ENCODE measurements at places on chromosomes 12 and 14. TPM values are rescaled to one million over a fixed set of nuclear protein-coding genes. Genes with fewer than 3 reads are reported as not detected.

Gene SLC25A47
- total RNA-seq: not detected

Gene ACTN1
- 169 TPM for total RNA-seq

Gene TAS2R31
- 1.3 TPM for total RNA-seq

Gene SLC8A3
- total RNA-seq: 0.09 TPM

Gene TGFB3
- total RNA-seq: 13.2 TPM

GRCh38 chr12:94841177-94841576 lies 162.3 kb downstream of the NDUFA12 start:
- peak; percentile 6 for DNase-seq
- H3K4me3 ChIP-seq: no peak overlapping the region

DNA sequence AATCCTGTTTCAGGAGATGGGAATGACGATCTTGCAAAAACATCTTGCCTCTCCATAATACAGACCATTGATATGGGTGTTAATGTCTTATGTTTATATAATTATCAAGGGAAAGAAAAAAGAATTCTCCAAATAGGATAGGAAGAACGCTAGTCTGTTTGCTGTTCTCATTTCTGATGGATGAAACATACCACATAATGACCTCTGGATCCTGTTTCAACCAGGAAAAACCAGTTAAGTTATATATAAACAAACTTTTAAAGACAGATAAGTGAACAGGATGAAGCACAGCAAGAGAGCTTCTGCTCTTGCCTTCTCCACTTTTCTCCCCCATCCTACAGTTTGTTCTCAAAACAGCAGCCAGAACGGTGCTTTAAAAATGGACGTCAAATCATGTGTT lies 27.8 kb downstream of the COQ6 start:
- DNase-seq: no peak
- H3K27me3 ChIP-seq: no peaks in the 10 kb centered on the region
- H3K4me1 ChIP-seq: peaks cover 7% of the 10 kb centered on the region
- H3K36me3 ChIP-seq: no peaks in the 10 kb centered on the region

GRCh38 chr12:131011165-131012079 lies 57.7 kb downstream of the ADGRD1 start:
- H3K36me3 ChIP-seq: peaks cover 12% of the 10 kb centered on the region
- H3K27me3 ChIP-seq: no peaks in the 10 kb centered on the region

GRCh38 chr14:54186821-54187763 lies 209.7 kb upstream of the CDKN3 start:
- no peaks in the 10 kb centered on the region for H3K36me3 ChIP-seq
- no peaks in the 10 kb centered on the region for H3K27me3 ChIP-seq
- H3K4me1 ChIP-seq: peaks cover 6% of the 10 kb centered on the region
- no peak for DNase-seq

- no peak overlapping the region for H3K27ac ChIP-seq
- H3K36me3 ChIP-seq: no peaks in the 10 kb centered on the region
- peak; percentile 53 for DNase-seq
- H3K27me3 ChIP-seq: peaks cover 7% of the 10 kb centered on the region
Measured at GRCh38 chr14:57060276-57060955, 208.3 kb downstream of the EXOC5 start.

- H3K27me3 ChIP-seq: no peaks in the 10 kb centered on the region
- no peak overlapping the region for H3K27ac ChIP-seq
- no peak overlapping the region for H3K4me3 ChIP-seq
Measured at GRCh38 chr12:47945341-47945728, 18.1 kb upstream of the TMEM106C start.

DNA sequence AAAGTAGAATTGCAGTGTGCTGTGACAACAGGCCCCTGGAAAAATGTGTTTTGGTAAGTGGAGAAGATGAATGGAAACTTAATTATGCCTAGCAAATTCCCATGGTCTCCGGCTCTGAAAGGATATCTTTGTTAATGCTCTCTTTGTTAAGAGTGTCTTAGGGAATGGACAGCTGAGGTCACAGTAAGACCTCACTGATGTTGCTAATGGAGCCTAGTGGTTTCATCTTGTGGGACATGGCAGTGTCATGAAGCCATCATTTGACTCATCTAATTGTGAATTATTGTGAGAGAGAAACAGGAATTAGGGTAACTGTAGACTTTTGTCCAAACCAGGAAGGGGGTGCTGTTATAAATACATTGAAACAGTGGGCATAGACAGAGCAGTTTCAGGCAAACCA lies 330.3 kb downstream of the TMTC2 start:
- H3K27me3 ChIP-seq: no peaks in the 10 kb centered on the region
- no peaks in the 10 kb centered on the region for H3K36me3 ChIP-seq
- no peaks in the 10 kb centered on the region for H3K4me1 ChIP-seq
- no peak for DNase-seq
- H3K27ac ChIP-seq: no peak overlapping the region

DNA sequence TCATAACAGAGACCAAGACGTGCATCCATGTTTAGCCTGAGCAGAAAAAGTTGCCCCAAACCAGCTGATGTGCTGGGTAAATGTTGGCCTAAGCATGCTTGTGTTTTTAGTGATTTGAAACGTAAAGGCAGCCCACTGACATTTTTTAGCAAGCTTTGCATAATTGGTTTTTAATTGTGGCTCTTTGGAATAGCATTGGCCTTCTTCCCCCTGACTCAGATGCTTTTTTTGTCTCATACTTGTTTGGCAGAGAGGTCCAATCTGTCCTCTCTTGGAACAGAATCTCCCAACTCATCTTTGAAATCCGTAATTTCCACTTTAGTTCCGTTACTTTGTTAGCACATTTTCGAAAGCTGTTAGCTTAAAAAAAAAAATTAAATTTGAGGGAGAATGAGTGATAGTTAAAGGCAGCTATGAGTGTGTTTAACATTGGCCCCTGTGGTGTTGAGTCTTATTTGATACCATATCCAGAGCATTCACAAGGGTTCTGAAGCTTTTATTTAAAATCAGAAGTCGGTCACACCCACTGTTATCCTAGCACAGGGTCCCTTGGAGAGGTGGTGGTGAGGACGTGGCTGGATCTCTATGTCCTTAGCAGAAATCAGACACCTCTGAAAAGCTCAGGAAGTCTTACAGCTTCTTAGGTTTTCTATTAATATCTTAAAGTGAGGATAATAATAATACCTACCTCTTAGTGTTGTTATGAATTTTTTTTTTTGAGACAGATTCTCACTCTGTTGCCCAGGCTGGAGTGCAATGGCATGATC lies 15.6 kb downstream of the JDP2 start:
- no peak overlapping the region for H3K4me3 ChIP-seq
- H3K27me3 ChIP-seq: no peaks in the 10 kb centered on the region
- H3K4me1 ChIP-seq: peaks cover 10% of the 10 kb centered on the region

DNA sequence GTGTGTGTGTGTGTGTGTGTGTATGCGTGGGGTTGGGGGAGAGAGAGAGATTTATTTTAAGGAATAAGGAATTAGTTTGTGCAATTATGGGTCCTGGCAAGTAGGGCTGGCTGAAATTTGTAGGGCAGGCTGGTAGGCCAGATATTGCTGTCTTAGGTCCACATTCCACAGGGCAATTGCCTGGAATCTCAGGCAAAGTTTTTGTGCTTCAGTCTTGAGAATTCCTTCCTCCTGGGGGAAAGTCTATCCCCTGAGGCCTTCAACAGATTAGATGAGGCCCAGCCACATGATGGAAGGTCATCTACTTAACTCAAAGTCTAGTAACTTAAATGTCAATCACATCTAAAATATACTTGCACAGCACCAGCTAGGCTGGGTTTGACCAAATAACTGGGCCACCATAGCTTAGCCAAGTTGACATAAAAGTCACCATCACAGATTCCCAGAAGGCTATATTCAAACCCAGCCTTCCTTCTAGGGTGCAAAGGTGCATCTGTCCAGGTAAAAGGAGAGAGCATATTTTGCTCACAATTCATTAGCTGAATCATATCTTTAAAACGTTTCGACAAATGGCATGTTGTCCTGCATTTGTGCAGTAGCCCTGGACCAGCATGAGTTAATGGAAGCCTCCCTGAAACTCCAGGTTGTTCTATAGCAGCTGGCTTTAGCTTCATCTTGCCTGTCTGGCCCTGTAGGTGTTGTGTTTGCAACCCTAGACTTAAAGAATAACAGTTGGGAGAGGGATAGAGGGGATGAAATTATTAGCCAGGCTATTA lies 63.1 kb downstream of the C14orf132 start:
- no peaks in the 10 kb centered on the region for H3K4me1 ChIP-seq
- H3K27me3 ChIP-seq: no peaks in the 10 kb centered on the region
